HCT116 (cell line): ENCODE measurements at places on chromosomes 1 and 21. TPM values are rescaled to one million over a fixed set of nuclear protein-coding genes. Genes with fewer than 3 reads are reported as not detected.
A peak's percentile ranks its signal among the peaks of the same experiment; 100 is the strongest.

The MT1HL1 gene
- not detected for total RNA-seq

The OLIG1 gene
- not detected for total RNA-seq

The FMO2 gene
- 0.30 TPM for total RNA-seq

The CYP4B1 gene
- 0.30 TPM for total RNA-seq

The AXDND1 gene
- total RNA-seq = 2.3 TPM

The LCK gene
- 0.79 TPM for total RNA-seq

The ATP1A4 gene
- not detected for total RNA-seq

The ELOA gene
- 39.3 TPM for total RNA-seq

The ERG gene
- total RNA-seq = 0.17 TPM

- H3K27ac ChIP-seq = no peak overlapping the region
- no peaks in the 10 kb centered on the region for H3K36me3 ChIP-seq
- H3K4me1 ChIP-seq = peaks cover 10% of the 10 kb centered on the region; the same call in 1 of the 2 replicates
- no peak for DNase-seq
- no peak overlapping the region for H3K4me3 ChIP-seq
Measured at GRCh38 chr1:23544444-23545389, 13.7 kb upstream of the E2F2 start.

- H3K4me1 ChIP-seq = no peaks in the 10 kb centered on the region
- no peaks in the 10 kb centered on the region for H3K36me3 ChIP-seq
- H3K4me3 ChIP-seq = no peak overlapping the region
- DNase-seq = no peak
Measured at GRCh38 chr21:31011412-31011811, 26.9 kb downstream of the KRTAP19-8 start.

DNA sequence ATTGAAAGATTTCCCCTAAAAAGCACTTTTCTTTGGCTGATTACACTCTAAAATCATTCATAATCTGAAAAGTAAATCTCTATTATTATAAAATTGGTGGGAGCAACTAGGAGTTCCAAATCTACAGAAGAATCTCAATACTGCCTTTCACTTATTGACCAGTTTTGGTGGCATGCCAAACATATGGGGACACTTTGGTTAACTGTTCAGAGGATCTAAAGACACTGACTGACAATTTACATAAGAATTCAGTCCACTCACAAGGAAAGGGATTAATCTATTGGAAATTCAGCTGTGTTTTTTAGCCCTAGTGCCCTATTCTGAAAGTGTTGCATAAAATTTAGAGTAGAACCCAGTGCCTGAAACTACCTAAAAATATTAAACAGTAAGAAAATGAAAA lies 113.6 kb downstream of the LRRC40 start:
- no peak overlapping the region for H3K4me3 ChIP-seq
- H3K4me1 ChIP-seq = no peaks in the 10 kb centered on the region
- H3K36me3 ChIP-seq = no peaks in the 10 kb centered on the region
- no peak overlapping the region for H3K27ac ChIP-seq

GRCh38 chr1:233744779-233745513 lies 131.0 kb downstream of the KCNK1 start:
- no peaks in the 10 kb centered on the region for H3K36me3 ChIP-seq
- no peak overlapping the region for H3K4me3 ChIP-seq
- H3K27ac ChIP-seq = no peak overlapping the region
- no peak for DNase-seq

GRCh38 chr1:193676996-193677549 lies 490.7 kb upstream of the B3GALT2 start:
- no peak for DNase-seq
- no peaks in the 10 kb centered on the region for H3K36me3 ChIP-seq
- H3K4me1 ChIP-seq = no peaks in the 10 kb centered on the region
- H3K4me3 ChIP-seq = no peak overlapping the region

DNA sequence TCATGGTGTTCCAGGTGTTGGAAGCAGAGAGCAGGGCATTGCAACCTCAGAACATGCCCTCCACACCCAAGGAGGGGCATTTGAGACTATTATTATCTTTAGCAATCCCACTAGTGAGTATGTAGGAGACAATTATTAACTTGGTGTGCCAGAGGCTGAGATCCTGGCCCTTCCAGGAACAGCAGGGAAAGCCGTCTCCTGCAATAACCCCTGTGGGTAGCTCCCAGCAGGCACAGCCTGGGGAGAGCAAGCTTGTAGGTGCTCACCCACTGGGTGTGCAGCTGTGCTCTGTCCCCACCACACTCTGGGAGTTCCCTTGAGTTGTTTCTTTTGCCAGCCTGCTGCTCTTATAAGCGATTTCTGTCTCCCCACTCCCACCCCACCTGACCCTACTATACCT lies 10.3 kb downstream of the CFAP107 start:
- peaks cover 16% of the 10 kb centered on the region for H3K27me3 ChIP-seq
- H3K4me3 ChIP-seq = no peak overlapping the region
- H3K27ac ChIP-seq = no peak overlapping the region
- no peaks in the 10 kb centered on the region for H3K36me3 ChIP-seq

DNA sequence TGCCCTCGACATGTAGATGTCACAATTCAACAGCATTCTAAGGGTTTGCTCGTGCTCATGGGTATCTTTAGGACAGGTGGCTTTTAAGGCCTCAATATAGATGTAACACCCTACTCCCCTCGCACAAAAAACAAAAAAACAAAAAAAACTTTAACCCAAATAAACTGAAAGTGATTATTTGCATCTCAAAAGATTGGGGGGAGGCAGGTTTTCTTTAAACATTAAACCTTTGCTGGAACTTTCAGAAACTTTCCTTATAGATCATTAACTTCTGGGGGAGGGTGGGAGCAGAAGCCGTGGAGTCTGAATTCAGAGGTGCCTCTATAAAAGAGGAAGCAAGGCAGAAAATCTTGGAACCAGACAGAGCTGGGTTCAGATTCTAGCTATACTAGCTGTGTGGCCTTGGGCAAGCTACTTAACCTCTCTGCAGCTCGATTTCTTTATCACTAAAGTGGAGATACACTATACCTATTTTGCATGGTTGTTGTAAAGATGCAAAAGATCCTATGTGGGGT lies 3.2 kb upstream of the KIAA1614 start:
- no peaks in the 10 kb centered on the region for H3K36me3 ChIP-seq
- no peak for DNase-seq
- no peaks in the 10 kb centered on the region for H3K27me3 ChIP-seq
- H3K4me1 ChIP-seq = no peaks in the 10 kb centered on the region

DNA sequence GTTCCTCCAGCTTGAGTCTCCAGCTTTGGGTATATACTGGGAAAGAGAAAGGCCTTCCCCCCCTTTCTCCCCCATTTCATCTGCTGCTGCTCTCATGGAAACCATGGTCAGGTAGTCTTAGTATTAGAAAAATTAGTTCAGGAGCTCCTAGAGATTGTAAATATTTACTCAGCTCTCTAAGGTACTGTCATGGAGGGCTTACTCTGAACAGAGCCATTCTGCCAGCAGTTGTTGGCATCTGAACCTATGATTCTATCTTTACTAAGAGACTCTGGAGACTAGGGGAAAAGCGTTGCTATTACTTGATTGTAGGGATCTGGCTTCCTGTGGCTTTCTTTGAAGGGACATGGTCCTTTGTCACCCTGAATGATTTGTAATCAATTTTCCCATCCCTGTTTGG lies 6.1 kb downstream of the INTS3 start:
- peaks cover 23% of the 10 kb centered on the region for H3K4me1 ChIP-seq

DNA sequence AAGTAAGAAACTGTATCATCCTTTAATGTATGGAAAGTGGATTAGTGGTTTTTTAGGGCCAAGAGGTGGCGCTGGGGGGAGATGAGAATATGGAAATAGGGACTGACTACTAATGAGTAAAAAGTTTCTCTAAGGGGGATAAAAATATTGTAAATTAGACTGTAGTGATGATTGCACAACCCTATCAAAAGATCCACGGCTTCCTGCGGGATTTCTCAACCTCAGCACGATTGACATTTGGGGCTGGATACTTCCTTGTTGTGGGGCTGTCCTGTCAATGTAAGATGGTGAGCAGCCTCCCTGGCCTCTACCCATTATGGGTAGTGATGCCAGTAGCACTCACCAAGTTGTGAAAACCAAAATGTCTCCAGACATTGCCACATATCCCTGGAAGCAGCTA lies 36.0 kb upstream of the PRDM2 start:
- DNase-seq = no peak
- no peak overlapping the region for H3K27ac ChIP-seq
- H3K36me3 ChIP-seq = no peaks in the 10 kb centered on the region
- H3K4me1 ChIP-seq = no peaks in the 10 kb centered on the region
- no peaks in the 10 kb centered on the region for H3K27me3 ChIP-seq
- no peak overlapping the region for H3K4me3 ChIP-seq

- H3K4me1 ChIP-seq = peaks cover 19% of the 10 kb centered on the region
- no peaks in the 10 kb centered on the region for H3K36me3 ChIP-seq
- no peak overlapping the region for H3K27ac ChIP-seq
- no peak overlapping the region for H3K4me3 ChIP-seq
Measured at GRCh38 chr1:26418865-26419349, 8.3 kb downstream of the LIN28A start.

DNA sequence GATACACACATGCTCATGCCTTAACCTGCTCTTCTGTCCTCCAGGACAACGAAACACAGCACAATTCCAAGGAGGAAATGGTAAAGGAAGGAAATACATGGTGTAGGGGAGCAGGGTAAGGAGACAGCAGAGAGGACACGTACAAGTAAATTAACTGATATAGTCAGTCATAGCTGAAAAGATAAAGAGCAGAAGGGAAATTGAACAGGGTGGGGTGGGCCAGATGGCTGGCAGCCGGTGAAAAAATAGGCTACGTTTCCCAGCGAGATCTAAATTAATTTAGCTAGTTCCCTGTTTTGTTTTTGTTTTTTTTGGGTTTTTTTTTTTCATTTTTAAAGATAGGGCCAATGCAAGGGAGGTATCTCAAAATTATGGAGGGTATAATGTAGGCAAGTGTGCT lies 109.2 kb downstream of the FAM78B start:
- no peak for DNase-seq
- no peak overlapping the region for H3K4me3 ChIP-seq
- H3K27ac ChIP-seq = no peak overlapping the region
- peaks cover 35% of the 10 kb centered on the region for H3K27me3 ChIP-seq
- no peaks in the 10 kb centered on the region for H3K4me1 ChIP-seq
- no peaks in the 10 kb centered on the region for H3K36me3 ChIP-seq

GRCh38 chr21:18840239-18840638 lies 436.7 kb upstream of the TMPRSS15 start:
- H3K27me3 ChIP-seq = no peaks in the 10 kb centered on the region
- DNase-seq = peak; percentile 0
- no peak overlapping the region for H3K4me3 ChIP-seq

DNA sequence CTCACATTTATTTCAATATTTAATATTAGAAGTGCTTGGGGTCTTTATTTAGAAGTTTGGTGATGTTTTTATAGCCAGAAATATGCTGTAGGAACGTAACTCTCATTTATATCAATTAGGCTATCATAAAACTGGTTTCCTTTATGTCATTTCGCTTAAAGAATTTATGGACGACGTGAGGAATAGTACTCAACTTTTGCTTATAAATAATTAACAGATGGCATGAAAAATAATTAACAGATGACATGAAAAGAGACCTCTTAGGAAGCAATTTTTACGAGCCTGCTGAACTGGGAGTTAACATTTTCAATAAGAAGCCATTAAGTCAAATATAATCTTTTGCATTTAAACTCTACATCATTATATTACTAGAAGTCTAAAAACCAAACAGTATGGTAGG lies 123.5 kb downstream of the OLFML2B start:
- no peak overlapping the region for H3K27ac ChIP-seq
- no peak overlapping the region for H3K4me3 ChIP-seq
- no peaks in the 10 kb centered on the region for H3K27me3 ChIP-seq

DNA sequence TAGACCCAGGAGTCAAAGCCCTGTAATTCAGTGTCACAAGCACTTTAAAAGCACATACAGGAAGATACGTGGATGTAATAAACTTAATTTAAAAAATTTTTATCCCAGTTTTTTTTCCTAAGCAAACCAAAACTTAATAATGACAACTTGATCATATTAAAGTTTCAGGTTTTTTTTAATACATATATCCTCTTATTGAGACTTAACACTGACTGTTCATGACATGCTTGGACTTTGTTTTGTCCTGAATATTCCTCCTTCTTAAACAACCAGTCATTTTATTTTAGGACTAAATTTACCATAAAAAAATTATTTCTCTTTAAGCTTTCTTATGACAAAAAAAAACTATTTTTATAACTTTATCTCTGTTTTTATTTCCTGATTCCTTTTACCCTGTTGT lies 64.1 kb downstream of the WDR4 start:
- no peaks in the 10 kb centered on the region for H3K4me1 ChIP-seq
- no peak overlapping the region for H3K27ac ChIP-seq
- peak; percentile 8 for DNase-seq
- no peaks in the 10 kb centered on the region for H3K36me3 ChIP-seq

- no peak for DNase-seq
- no peaks in the 10 kb centered on the region for H3K27me3 ChIP-seq
Measured at GRCh38 chr1:35448344-35448801, 108.8 kb downstream of the KIAA0319L start.

- no peaks in the 10 kb centered on the region for H3K36me3 ChIP-seq
- H3K4me1 ChIP-seq = no peaks in the 10 kb centered on the region; the same call in 1 of the 2 replicates
- H3K27ac ChIP-seq = no peak overlapping the region; the same call in 1 of the 2 replicates
Measured at GRCh38 chr1:84286071-84286470, 15.4 kb upstream of the SAMD13 start.

GRCh38 chr1:176696109-176696508 lies 233.1 kb downstream of the PAPPA2 start:
- no peaks in the 10 kb centered on the region for H3K4me1 ChIP-seq

GRCh38 chr1:150567717-150568593 lies 11.5 kb downstream of the MCL1 start:
- no peak overlapping the region for H3K4me3 ChIP-seq
- peak overlapping the region; percentile 52 for H3K27ac ChIP-seq
- peaks cover 70% of the 10 kb centered on the region for H3K4me1 ChIP-seq
- DNase-seq = no peak
- H3K36me3 ChIP-seq = peaks cover 3% of the 10 kb centered on the region; the same call in 1 of the 2 replicates

DNA sequence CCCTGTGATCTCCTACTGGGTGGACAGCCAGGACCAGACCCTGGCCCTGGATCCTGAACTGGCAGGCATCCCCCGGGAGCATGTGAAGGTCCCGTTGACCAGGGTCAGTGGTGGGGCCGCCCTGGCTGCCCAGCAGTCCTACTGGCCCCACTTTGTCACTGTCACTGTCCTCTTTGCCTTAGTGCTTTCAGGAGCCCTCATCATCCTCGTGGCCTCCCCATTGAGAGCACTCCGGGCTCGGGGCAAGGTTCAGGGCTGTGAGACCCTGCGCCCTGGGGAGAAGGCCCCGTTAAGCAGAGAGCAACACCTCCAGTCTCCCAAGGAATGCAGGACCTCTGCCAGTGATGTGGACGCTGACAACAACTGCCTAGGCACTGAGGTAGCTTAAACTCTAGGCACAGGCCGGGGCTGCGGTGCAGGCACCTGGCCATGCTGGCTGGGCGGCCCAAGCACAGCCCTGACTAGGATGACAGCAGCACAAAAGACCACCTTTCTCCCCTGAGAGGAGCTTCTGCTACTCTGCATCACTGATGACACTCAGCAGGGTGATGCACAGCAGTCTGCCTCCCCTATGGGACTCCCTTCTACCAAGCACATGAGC lies 17.2 kb upstream of the SLC25A44 start:
- H3K4me1 ChIP-seq = no peaks in the 10 kb centered on the region
- no peak for DNase-seq
- H3K4me3 ChIP-seq = no peak overlapping the region
- H3K36me3 ChIP-seq = no peaks in the 10 kb centered on the region
- no peak overlapping the region for H3K27ac ChIP-seq
